PC-3 (cell line): ENCODE measurements at places on chromosomes 7 and 10. TPM values are rescaled to one million over a fixed set of nuclear protein-coding genes. Genes with fewer than 3 reads are reported as not detected.

GRCh38 chr7:55260676-55261385 lies 104.3 kb upstream of the LANCL2 start:
- DNase-seq = no peak

GRCh38 chr7:97859606-97860204 lies 12.5 kb downstream of the ASNS start:
- DNase-seq = no peak

Gene MRPS17
- total RNA-seq = 16.9 and 20.1 TPM in 2 replicates

Gene LRIT1
- total RNA-seq = not detected in 2 replicates
